ENCODE measurements at places on chromosomes 3 and 15.

- DNase-seq, result no peak
Measured at GRCh38 chr15:89083246-89083645, 5.0 kb upstream of the ABHD2 start.

GRCh38 chr3:100864471-100865250 is 128.6 kb downstream of the ABI3BP start:
- DNase-seq, result no peak

GRCh38 chr3:176469694-176470205 is 727.5 kb downstream of the TBL1XR1 start:
- no peak for DNase-seq

GRCh38 chr3:150404023-150404422 is 4.1 kb upstream of the TSC22D2 start:
- no peak for DNase-seq

GRCh38 chr15:66066481-66066880 is 187.1 kb downstream of the MEGF11 start:
- DNase-seq, result no peak

DNA sequence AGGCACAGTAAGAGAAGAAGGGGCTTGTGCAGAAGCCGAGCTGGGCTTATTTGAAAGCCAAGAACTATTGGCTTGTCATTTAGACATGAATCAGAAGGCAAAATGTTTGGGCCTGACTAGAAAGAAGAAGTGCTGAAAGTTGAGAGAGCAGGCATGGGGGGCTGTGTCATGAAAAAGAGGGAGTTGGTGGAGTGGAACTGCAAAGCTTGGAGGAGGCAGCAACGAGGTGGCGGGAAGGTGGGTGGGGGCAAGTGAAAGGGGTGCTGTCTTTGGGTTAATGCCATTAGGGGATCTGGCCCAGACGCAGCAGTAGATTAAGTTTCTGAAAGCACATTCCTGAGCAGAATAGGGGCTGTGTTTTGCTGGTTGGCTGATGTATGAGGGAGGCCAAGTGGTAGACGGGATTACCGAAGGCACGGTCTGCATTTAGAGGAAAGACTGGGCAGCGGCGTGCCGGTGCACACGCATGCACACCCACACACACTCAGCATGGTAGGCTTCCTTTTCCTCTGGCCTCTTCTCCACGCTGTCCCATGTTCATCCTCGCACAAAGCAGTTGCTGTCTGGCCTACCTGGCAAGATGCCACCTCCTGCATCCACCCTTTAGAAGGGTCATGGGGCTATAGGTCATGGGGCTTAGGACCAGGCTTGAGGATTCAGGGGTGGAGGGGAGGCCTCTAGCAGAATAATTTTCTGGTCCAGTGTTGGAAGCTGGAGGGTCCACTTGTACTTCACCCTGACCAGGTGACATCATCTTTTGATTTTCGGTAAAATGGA is 43.0 kb downstream of the BOC start:
- no peak for DNase-seq

- DNase-seq, result no peak
Measured at GRCh38 chr15:66878761-66879160, 176.7 kb downstream of the SMAD6 start.

GRCh38 chr3:4493941-4494894 is 1.1 kb downstream of the ITPR1 start:
- DNase-seq, result no peak

DNA sequence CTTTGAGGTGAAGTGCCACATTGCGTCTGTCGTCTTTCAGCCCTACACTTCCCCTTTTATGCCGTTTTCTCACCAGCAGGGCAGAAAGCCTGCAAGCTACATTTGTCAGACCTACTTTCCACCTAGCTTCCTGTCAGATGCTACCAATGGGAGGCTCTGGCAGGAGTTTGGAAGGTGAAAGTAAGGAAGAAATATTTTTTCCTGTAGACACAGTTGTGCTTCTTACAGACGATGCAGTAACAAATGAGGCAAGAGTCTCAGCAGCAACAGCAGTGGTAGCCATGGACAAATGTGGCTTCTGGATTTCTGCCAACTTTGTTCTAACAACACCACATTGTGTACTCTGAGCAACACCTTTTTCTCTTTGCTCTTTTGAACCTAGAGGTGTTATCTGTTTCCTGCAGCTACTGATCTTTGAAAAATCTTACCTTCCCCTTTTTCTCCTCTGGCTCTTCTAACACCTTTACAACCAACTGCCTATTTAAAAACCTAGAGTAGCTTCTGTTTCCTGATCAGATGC is 70.6 kb upstream of the STT3B start:
- DNase-seq, result no peak

DNA sequence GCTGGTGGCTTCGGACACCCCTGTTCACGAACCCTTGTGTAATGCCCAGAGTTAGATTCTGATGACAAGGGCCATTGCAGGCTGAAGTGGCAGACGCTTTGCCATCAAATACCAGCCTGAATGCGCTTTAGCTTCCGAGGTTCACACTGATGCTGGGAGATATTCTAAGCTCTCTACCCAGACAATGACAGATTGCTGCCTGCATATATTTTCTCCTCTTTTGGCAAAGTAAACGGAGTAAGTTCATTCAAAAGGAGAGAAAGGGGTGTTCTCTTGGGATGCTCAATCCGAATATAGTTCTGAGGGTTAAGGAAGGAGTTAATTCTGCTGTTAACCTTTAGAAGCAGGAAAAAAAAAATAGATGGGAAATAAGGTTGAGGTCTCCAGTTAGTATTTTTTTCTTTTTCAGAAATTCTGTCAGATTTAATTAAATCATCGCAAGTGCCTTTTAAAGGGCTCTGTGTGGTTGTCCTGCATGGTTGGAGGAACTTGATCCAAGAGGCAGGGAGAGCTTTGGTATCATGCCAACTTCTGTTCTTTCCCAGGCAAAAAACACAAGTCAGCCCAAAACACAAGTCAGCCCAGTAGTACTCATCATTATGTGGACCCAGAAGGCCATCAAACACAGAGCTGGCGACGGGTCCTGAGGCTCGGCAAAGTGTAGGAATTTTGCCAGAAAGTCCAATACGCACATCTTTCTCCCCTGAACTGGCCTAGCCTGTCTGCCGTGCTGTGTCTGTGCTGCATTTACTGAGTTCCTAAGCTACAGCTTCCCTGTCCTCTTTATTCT is 70.9 kb upstream of the ST8SIA2 start:
- no peak for DNase-seq

DNA sequence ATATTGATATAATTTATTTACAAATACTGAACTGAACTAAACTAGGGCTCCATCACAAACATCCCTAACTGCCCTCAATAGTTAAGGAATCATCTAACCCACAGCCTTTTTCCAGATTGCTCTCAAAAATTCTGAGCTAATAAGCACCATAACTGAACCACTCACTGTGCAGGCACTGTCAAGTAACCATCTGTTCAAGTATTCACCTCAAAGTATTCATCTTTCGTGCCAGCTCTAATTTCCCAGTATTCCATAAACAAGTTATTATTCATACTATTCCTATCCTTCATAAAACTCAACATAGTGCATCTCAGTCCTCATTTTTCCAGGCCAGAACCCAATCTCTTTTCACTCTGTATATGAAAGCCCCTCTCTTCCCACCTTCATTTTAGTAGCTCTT is 41.1 kb downstream of the THBS1 start:
- no peak for DNase-seq

GRCh38 chr3:8301977-8302735 is 199.5 kb upstream of the LMCD1 start:
- no peak for DNase-seq

All from NCI-H2081 treated with DMSO at 0.1 percent for 48 hours (cell line).